ENCODE measurements at places on chromosomes 3 and 15. TPM values are rescaled to one million over a fixed set of nuclear protein-coding genes. Genes with fewer than 3 reads are reported as not detected.

DNA sequence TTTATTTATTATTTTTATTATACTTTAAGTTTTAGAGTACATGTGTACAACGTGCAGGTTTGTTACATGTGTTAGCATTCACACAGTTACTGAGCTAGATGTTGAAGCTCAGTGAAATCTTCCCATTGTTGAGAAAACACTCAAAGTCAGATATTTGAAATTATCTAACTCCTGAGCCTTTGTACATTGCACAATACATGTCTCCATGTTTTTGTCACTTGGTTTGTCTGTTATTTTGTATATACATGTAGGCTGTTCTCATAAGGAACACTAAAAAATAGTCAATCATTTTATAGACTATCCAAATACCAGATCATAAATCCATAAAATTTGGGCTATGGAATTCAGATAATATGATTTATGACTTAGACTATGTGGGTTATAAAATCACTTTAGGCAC is 1126.5 kb downstream of the NSUN3 start:
- DNase-seq, result no peak

DNA sequence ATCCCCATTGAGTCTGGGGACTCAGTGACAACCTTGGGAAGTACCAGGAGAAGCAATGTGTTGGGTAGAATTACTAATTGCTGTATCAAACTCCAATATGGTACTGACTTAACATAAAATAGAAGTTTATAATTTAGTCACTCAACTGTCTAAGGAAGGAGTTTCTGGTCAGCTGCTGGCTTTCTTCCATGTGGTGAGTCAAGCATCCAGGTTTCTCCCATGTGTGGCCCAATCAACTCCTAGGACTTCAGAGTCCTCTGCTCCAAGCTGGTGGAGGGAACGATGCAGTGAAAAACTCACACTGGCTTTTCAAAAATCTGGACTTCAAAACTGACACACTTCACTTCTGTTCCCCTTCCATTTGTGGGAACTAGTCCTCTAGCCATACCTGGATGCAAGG is 25.2 kb downstream of the WNT5A start:
- no peak for DNase-seq

- DNase-seq, result no peak
Observed at GRCh38 chr3:165194511-165195240, 1.5 kb downstream of the SLITRK3 start.

GRCh38 chr3:16740515-16740914 is 135.3 kb upstream of the DAZL start:
- no peak for DNase-seq

The ACKR4 gene
- 3.8 TPM for total RNA-seq

GRCh38 chr3:57007521-57008460 is 52.7 kb upstream of the SPATA12 start:
- no peak for DNase-seq

The GPR156 gene
- total RNA-seq, result 0.13 TPM

DNA sequence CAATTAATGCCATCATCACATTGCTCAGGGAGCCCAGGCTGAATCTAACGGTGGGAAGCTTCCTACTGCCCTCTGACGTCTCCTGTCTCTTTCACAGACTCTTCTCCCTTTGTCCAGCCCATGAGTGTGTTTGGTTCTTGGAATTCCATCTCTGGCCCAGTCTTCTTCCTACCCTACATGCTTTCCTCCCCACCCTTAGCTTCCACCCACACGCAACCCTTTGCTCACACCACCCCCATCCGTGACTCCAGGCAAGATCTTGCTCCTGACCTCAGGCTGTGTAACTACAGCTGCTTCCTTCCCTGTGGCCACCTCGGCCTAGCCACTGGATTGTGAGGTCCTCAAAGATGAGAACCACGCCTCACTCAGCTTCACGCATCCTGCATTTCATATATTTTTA is 72.3 kb upstream of the THBS1 start:
- no peak for DNase-seq

The C3orf62 gene
- 11.7 TPM for total RNA-seq

- DNase-seq, result no peak
Observed at GRCh38 chr3:50350213-50350526, 405 bp downstream of the NPRL2 start.

The TMEM158 gene
- total RNA-seq, result not detected

- no peak for DNase-seq
Observed at GRCh38 chr3:139718415-139718814, 40.6 kb upstream of the NMNAT3 start.

DNA sequence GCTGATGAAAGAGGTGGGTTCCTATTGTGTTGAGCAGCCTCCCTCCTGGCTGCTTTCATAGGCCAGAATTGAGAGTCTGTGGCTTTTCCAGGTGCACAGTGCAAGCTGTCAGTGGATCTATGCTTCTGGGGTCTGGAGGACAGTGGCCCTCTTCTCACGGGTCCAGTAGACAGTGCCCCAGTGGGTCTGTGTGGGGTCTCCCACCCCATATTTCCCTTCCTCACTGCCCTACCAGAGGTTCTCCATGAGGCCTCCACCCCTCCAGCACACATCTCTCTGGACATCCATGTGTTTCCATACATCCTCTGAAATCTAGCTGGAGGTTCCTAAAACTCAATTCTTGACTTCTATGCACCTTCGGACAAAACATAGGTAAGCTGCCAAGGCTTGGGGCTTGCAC is 201.2 kb downstream of the FAM43A start:
- DNase-seq, result no peak

DNA sequence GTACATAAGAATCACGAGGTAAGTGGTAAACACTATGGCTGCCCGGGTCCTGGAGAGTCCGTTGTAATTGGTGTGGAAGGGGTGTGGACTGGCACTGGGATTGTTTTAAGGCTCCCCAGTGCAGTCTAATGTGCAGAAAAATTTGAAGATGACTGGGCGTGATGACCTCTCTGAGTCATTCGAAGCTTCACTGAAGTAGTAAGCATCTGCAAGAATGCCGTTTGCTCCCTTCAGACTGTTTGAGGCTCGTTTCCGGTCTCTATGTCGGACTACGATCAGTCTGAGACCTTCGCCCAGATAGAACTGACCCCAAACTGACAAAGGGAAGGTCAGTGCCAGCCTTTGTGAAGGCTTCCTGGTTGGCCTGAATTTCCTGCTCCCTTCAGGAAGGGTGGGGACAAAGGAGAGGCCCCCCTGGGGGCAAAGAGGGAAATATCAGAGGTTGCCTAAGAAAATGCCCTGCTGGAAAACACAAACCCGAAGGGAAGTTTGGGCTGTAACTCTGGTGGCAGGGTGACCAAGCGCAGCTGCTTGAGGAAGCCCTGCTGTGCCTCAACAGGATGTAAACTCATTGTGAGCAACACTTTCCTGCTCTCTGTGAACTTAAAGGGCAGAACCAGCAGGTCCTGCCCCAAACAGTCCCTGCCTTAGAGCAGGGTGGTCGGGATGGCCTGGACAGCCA is 34.6 kb downstream of the BTD start:
- DNase-seq, result peak; percentile 10

- DNase-seq, result peak; percentile 57
Observed at GRCh38 chr15:34241376-34242330, 16.8 kb downstream of the EMC4 start.

DNA sequence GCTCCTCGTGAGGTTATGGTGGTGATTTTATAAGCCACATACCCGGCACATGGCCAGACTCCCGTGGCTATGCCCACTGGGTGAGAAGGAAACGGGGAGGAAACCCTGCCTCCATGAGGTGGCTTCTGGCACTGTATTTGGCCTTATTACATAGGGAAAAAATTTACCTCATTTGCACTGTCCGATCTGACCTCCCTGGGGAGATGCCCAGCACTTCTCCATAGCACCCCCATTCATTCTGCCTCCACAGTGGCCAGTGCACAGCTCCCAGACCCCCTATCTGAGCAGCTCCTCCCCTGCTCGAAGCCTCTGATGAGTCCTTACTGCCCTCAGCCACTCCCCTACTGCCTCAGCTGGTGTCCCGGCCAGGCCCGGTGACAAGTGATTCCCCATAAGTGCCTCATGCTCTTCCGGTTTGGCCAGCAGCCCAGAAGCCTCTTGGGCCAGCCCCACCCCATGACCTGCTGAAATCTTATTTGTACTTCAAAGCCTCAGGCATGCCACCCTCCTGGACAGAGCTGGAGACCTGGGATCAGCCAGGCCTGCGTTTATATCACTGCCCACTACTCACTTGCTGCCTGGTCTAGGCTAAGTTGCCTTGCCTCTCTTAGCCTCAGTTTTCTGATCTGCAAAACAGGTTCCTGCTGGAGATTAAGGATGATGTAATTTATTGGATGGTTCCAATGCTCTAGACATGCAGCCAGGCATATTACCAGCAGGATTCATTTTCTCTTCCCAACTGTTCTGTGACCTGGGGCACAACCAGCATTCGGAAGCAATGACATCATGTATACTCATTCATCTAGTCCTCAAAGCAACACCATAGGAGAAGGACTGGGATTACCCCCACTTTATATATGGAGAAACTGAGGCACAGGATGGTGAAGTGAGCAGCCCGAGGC is 30.6 kb upstream of the SLC6A6 start:
- DNase-seq, result no peak

- DNase-seq, result no peak
Observed at GRCh38 chr15:92451225-92451825, 57.6 kb downstream of the ST8SIA2 start.

The GP9 gene
- not detected for total RNA-seq

Measured in OCI-LY7 (cell line).